NCI-H187 (cell line): ENCODE measurements at places on chromosomes 4 and X.

DNA sequence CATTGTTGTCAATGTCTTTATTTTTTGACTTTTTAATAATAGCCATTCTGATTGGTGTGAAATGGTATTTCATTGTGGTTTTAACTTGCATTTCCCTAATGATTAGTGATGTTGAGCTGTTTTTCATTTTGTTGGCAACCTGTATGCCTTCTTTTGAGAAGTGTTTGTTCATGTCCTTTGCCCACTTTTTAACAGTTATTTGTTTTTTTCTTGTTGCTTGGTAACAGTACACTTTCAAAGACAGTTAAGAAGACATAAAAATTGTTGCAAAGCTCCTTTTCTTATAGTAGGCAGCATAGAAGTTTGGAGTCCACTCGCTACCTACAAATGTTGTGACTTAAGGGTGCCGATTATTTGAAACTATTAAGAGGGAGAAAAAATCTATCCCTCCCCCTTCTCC lies 48.7 kb upstream of the SLC7A11 start:
- DNase-seq, result no peak

- no peak for DNase-seq
Measured at GRCh38 chr4:182748283-182748682, 168.9 kb downstream of the DCTD start.

DNA sequence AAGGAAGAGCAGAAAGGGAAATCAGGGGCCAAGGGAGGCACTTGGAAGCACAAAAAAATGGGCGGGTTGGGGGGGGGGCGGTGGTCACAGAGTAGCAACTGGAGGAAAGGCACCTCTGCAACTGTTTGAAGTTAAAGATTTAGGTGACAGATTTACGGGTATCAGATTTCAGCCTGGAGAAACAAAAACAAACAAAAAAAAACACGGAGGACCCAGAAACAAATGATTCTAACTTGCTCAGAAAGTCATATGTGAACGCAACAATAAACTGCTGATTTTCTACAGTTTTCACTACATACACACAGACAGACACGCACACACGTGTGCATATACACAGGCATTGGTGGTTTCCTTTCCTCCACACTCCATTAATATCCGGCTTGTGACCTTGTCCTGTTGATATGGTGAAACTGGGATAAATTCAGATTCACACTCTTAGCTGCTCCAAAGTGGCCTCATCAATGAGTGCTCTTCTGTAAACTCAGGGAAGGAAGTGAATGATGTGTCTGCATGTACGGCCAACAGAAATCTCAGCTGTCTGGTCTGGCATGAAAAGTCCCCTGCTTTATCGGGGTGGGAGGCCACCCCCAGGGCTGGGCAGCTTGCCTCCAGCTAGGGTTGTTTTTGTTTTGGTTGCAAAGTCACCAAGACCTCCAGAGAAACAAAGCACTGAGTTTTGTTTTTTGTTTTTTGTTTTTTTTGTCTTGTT lies 54.3 kb downstream of the CHST7 start:
- no peak for DNase-seq

DNA sequence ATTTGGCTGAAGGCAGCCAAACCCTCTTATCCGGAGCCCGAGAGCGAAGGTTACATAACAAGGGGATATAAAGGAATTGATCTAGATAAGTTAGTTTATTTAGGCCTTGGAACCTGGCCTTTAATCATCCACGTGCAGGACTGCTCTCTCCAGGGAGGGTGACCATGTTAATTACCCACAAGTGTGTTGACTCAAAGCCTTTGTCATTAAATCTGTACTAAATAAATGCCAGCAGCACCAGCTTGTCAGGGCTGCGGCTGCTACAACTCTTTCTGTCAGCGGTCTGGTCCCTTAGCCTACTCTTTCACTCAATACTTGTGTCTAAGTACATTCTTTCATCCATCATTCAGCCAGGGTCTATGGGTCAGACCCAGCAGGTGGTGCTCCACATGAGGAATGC lies 206.1 kb downstream of the TBCK start:
- no peak for DNase-seq

- DNase-seq, result no peak
Measured at GRCh38 chrX:154114652-154115051, 17.1 kb upstream of the MECP2 start.

DNA sequence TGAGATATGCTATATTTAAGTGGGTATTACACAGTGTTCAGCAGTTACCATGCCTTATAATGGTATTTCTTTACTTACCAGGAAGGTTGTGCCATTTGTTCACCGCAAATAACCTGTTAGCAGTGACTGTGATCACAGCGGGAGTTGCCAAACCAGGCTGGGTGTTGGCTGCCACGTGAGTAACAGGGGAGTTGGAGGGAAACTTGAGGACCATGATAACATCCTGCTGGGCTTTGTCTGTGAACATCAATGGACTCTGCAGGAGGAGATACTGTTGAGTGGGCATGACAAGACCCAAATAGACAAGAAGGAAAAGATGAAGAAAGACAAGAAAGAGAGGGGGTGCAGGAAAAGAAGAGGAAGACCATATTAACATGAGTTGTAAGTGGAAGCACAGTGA lies 242.9 kb downstream of the DCLK2 start:
- no peak for DNase-seq

- DNase-seq, result no peak
Measured at GRCh38 chr4:73347497-73347896, 56.6 kb upstream of the ALB start.

DNA sequence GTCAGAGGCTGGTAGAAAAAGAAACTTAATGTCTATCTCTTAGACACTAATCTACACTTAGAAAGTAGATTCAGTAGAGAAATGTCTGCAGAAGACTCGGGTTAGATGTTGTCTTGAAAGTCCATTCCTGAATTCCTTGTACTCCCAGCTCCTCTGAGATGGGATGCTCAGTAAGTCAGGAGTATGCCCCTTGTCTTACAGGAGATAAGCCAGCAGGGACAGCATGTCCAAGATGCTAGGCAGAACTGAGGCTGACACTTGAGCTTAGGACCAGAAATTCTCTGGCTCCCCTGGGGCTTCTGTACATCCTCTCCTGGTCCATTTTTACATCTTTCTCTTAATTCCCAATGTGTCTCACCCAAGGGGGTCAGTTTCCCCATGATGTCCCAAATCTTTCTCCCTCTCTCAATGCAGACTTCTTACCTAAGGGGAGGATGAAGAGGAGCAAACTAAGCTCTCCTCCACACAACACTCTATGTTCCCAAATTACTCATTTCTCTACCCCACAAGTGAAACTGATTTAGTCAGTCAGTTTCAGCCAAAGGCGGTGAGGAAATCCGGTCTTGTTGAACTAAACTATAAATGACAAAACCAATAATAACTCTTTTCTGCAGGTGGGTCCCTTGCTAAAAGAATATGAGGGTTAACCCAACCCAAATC lies 558.2 kb upstream of the DIPK2B start:
- no peak for DNase-seq

DNA sequence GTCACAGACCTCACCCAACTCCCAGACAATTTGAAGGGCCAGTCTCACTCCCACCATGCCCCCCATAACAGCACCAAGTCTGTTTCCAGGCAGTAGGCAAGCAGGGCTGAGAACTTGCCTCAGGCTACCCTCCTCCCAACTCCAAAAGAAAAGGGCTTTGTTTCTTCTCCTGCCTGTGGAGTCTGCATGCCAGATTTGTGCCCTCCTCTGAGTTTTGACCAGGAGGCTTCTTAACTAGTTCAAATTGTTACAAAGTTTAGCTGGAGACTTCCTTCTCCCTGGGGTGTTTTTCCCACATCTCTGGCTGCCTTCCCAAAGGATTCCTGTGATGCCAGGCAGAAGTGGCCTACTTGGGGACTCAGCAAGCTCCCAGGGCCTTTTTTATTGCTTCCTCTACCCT lies 29.6 kb downstream of the PBDC1 start:
- no peak for DNase-seq

DNA sequence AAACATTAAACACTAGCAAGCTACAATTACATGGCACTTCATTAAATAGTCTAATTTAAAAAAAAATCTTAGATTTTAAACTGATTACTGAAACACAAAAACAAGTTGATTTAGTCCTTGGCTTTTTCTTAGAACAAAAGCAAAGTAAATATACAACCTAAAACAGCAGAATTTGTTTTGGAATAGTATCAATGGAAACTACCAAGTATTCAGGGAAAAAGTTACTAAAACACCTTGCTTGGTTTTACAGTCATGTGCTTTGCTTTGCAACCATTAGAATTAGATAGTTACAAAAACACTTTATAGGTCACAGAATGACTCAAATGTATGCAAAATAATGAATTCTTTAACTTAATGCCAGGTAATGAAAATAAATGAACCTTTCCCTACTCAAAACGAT lies 105.3 kb downstream of the CNOT6L start:
- no peak for DNase-seq

GRCh38 chr4:126386512-126386911 lies 1071.8 kb downstream of the FAT4 start:
- DNase-seq, result no peak

DNA sequence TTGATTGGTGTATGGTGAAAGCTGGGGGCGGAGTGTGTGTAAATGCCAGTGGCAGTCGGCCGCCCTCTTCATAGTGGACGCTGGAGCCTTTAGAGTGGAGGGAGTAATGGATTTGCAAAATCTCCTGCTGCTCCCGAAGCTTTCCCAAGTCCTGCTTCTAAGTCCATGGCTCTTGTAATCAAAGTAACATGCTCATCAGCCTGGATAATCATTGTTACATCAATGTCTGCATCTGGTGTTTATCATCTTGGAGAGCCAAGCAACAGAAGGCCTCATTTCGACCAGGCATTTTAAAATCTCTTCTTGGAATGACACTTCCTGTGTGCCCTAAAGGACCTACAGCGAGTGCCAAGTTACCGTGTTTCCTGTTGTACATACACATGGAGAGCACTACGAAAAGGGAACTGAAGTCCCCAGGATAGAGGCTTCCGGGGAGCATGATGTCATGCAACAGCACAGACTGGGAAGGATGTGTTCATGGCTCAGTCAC lies 32.2 kb downstream of the UNC5C start:
- DNase-seq, result no peak

- DNase-seq, result no peak
Measured at GRCh38 chr4:90960433-90960832, 833.2 kb downstream of the CCSER1 start.

DNA sequence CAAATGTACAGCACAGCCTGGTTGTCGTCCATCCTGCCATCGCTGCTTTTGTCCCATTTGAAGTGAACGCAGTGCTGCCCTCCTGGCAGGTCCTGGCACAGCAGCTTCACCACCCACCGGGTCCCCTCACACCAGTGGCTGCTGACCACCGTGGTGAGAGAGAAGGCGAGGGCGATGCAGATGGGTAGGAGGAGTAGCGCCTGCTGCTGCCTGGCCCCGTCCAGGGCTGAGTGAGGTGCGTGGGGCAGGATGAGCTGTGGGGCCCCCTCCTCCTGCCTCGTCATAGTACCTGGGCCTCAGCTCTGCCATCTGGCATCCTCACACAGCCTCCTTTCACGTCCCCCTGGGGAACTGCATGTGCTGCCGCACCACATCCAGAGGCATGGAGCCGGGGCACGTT lies 1.8 kb downstream of the DCAF8L2 start:
- DNase-seq, result no peak

- no peak for DNase-seq
Measured at GRCh38 chrX:87873347-87873941, 355.8 kb downstream of the KLHL4 start.

DNA sequence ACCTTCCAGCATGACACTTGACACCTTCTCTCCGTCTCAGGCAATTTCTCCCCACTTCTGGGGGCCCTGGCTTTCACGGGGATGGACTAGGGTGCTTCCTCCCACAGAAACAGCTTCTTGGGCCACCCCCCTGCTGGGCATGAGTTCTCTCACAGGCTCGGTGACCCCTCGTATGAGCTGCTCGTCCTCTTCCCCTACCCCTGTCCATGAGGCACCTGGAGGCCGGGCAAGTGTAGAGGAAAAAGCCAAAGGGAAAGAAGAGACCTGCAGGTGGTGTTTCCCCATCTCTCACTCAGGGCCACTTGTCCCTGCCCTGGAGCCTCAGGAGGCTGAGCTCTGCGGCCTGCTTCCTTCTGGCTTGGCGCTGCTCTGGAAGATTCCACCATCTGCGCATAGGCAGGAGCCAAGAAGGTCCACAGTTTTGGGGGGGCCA lies 1.9 kb upstream of the RGS12 start:
- no peak for DNase-seq

DNA sequence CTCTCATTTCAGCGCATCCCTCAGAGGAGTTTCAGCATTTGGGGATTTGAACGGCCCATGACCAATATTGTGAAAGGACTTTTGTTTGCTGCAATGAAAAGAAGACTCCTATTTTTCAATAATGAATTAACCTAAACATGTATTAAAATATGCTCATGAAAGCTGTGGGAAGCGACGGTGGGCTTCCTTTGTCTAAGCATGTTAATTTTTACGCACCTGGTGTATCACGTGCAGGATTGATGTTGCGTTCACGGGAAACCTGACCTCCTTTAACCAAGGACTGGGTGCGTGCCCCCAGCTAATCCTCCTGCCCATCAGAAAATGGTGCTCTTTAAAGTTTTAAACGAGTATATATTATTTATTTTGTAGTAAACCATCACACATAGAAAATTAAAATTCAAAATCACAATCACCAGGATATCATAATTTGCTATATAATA lies 590 bp upstream of the CCDC110 start:
- DNase-seq, result no peak

- no peak for DNase-seq
Measured at GRCh38 chr4:30024526-30024925, 695.6 kb upstream of the PCDH7 start.

DNA sequence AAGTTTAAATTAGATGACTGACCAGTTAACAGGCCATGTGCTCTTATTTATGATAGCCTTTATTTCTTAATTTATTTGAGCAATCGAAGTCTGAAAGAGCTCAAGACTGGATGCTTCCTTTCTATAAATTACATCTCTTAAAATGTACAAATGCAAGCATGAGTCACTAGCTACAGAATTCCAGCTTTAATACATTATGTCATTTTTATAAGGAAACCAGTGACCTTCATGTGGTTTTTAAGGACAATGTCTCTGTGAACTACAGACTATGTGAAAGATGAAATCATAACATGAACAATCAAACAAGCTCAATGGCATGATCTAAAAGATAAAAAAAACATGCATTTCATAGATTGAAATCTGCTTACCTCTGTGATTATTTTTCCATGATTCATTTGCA lies 15.4 kb downstream of the HTR2C start:
- no peak for DNase-seq

DNA sequence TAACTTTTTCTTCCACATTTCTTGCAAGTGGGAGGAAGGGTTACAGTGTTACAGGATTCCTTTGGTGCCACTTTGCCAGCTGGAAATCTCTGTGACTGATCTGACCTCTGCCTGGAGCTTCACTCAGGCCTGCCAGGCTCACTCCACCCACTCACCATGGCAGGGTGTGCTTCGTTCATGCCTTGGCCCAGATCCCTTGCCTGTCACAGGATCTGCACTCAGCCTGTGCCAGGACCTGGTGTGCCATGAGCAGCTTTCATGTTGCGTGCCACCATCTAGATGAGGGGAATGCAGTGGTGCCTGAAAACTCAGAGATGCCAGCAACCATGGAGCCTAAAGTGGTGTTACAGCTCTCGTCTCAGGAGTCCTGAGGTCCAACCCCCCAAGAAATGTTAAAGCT lies 2596.4 kb downstream of the PCDH7 start:
- DNase-seq, result no peak

DNA sequence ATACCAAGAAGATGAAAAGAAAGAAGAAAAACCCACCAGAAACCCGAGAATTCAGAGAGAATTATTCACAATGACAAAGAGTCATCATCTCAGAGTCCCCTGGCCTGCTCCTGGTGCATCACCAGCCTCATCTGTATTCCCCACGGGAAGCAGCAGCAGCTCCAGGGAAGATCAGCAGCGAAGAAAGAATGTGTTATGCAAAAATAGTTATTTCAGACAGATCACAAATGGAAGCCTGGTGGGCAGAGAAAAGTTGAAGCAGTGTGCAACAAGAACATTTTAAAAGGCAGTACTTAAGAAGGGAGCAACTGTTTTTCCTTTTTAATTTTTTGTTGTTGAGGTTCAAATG lies 189.2 kb downstream of the PPP3CA start:
- no peak for DNase-seq
